ENCODE measurements at places on chromosomes 4 and X.

GRCh38 chrX:44898411-44899221 is 25.6 kb downstream of the KDM6A start:
- no peak for DNase-seq

- no peak for DNase-seq
These were observed 22.2 kb upstream of the GCNA start for GRCh38 chrX:71556036-71556435.

DNA sequence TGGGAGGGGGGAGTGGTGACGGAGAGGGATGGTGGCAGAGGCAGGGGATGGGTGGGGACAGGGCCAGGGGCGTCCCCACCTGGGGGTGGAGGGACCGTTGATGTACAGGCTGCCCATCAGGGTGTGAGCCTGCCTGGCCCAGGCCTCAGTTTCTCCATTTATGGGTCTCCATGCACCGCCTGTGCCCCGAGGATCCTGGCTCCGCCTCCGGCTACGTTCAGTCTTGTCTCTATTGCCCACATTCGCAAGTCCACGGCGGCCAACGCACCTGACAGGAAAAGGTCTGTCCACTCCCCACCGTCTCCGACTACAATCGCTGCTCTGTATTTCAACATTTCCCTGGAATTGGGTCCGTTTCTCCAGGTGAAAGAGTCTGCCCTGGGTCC is 96.3 kb upstream of the NKX1-1 start:
- DNase-seq = no peak

DNA sequence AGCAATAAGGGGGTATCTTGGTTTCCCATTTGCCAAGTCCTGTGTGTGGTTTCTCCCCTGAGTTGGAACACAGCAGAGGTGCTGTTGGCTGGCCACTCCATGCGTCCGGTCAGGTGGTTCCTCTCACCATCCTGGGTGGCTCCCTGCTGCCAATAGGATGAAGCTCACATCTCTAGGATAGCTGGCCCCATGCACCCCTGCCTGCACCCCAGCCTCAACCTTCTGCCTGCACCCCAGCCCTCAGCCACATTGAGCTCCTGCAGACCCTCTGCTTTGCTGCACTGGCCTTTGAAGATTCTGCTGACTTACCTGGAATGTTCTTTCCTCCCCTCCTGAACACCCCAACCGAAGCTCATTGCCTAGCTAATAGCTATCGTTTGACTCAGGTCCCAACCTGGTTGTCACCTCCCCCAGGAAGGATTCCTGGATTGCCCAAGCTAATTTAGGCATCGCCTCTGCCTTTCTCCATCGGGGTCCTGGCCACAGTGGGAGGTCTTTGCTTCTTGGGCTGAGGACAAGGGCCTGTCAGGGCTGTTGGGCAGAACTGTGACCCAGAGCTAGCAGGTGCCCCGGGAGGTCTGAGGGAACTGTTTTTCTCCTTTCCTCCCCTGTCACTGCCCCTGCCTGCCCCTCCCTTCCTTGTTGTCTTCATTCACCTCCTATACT is 36.6 kb upstream of the GRPEL1 start:
- DNase-seq = no peak
